ENCODE measurements at places on chromosomes 16 and 17.

GRCh38 chr17:67521775-67522069, 144.6 kb downstream of the PITPNC1 start:
- DNase-seq, result no peak

DNA sequence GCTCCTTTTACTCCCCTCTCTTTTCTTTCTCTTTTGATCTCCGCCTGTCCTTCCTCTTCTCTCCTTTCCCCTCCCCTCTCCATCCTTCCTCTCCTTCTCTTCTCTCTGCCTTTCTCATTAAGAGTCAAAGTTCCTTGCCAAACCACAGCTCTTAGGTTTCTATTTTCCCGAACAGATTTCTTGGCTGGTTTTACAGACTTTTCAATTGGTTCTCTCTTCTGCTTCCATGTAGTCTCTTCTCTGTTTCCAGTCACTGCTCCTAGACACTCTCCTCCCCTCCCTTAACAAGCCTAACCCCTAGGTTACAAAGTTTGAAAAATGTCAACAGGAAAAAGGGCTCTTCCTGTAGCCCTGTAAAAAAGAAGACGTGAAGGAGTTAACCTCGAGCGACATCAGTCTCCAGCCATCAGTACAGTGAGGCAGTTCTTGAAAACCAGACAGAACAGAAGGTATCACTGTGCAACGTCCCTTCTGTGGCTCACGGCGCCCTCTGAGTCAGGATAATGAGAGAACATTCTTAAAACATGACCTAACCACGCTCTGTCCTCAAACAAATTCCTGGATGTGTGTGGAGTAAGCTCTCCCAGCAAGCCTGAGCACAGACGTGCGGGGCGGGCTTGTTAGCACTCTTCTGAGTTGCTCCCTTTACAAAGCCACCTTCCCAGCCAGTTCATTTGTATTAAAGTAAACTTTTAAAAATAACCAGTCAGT, 11.6 kb upstream of the MARCHF10 start:
- no peak for DNase-seq

DNA sequence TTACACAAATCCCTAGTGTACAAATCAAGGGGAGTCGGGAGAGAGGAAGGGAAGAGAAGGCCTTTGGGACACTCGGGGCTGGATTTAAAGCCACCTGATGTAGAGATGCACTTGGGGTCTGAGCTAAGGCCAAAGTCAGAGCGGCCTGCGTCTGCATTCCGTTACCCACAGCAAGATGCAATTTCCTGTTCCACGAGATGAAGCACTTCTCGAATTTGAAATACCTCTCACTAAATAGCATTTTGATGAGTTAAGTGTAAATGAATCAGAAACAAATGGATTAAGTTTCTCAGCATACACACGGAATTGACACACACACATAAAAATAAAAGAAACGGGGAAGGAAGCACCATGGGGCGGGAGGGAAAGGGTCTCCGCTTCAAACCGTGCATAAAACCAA, 386.0 kb downstream of the SOX9 start:
- no peak for DNase-seq

GRCh38 chr17:43330876-43331639, 67.7 kb upstream of the ARL4D start:
- no peak for DNase-seq

Data from stimulated activated CD4-positive, alpha-beta T cell treated with anti-CD3 and anti-CD28 coated beads, Interleukin-1b, Interleukin-23, amount 100 ng/mL, for 1 hour (primary cell).